ENCODE measurements at places on chromosomes 13 and 19. TPM values are rescaled to one million over a fixed set of nuclear protein-coding genes. Genes with fewer than 3 reads are reported as not detected.

PRSS57 gene
- not detected for total RNA-seq

FBXO17 gene
- total RNA-seq: 30.9 TPM

CCDC97 gene
- 25.2 TPM for total RNA-seq

NCR1 gene
- not detected for total RNA-seq

KLK3 gene
- total RNA-seq: not detected

KBTBD6 gene
- total RNA-seq: 8.6 TPM

LRRC63 gene
- total RNA-seq: 0.81 TPM

PTPRH gene
- 6.9 TPM for total RNA-seq

KCNC3 gene
- total RNA-seq: 8.2 TPM

MAB21L1 gene
- total RNA-seq: 0.03 TPM

GRCh38 chr13:110983241-110983640 lies 68.4 kb upstream of the ANKRD10 start:
- no peak for DNase-seq

GRCh38 chr13:42275098-42275471 lies 3.1 kb downstream of the AKAP11 start:
- DNase-seq: no peak

DNA sequence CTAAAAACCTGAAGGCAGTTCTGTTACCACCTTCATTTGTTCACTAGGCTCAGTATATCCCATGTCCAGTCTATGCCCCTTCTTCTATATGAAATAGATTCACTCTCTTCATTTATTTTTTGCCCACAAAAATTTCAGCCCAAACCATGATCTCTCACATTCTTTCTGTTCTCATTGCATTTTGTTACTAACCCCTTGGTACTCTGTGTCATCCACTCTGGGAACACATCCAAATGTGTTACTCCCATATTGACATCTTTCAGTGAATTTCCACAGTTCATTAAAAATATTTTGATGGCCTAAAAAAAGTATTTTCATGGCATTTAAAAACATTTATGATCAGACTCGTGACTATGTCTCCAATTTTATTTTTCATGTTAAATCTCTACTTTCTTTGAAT lies 378.9 kb downstream of the SLITRK1 start:
- DNase-seq: peak; percentile 15

DNA sequence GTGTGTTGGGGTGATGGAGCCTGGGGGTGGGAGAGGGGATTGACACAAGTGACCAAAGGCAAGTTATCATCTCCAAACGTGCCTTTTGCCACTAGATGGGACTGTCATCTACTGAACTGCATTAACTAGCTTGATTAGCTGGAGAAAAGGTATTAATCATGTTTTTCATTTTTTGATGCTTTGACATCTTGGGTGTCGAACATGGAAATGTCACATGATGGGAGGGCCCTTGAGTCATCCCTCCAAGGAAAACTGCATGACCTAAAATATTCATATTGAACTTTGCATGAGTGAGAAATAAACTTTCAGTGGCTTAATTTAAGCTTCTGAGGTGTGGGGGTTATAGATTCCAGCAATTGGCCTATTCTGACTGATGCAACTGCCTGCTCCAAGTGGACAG lies 73.3 kb downstream of the ALOX5AP start:
- no peak for DNase-seq

- no peak for DNase-seq
Observed at GRCh38 chr13:100543872-100544602, 44.6 kb downstream of the GGACT start.

DNA sequence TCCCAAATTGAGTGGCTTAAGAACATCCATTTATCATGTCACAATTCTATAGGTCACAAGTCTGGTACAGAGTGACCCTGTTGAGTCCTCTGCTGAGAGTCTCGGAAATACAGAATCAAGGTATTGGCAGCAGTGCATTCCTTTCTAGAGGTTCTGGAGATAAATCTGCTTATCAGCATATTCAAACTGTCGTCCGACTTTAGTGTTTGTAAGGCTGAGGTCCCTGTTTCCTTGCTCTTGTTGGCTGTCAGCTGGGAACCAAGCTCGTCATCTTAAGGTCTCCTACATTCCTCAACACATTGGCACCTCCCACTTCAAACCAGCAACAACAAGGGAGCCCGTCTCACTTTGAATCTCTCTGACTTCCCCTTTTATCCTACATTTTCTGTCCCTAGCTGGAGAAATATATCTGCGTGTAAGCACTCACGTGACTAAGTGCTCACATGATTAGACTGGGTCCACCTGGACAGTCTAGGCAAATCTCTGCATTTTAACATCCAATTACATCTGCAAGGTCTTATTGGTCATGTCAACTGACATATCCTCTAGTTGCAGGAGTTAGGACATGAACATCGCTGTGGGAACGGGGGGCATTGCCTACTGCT lies 886.8 kb downstream of the PCDH9 start:
- peak; percentile 84 for DNase-seq

GRCh38 chr19:39166571-39167391 lies 30.0 kb upstream of the NCCRP1 start:
- DNase-seq: peak; percentile 73

DNA sequence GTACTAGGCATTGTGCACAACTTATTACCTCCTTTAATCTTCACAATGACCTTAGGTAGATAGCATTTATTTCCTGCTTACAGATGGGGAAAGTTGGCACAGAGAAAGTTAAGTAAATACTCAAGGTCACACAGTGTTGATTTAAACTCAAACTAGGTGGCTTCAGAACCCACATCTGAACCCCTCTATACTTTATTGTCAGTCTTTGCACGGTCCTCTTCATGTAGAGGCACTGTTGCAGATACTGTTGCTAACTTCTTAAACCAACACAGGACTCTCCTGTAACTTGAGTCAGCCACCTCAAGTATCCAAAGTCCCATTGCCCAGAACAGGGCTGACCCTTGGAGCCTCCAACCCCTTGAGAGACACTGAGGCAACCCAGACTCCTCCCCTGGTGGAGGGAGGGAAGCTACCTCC lies 48.8 kb downstream of the FRY start:
- DNase-seq: no peak

DNA sequence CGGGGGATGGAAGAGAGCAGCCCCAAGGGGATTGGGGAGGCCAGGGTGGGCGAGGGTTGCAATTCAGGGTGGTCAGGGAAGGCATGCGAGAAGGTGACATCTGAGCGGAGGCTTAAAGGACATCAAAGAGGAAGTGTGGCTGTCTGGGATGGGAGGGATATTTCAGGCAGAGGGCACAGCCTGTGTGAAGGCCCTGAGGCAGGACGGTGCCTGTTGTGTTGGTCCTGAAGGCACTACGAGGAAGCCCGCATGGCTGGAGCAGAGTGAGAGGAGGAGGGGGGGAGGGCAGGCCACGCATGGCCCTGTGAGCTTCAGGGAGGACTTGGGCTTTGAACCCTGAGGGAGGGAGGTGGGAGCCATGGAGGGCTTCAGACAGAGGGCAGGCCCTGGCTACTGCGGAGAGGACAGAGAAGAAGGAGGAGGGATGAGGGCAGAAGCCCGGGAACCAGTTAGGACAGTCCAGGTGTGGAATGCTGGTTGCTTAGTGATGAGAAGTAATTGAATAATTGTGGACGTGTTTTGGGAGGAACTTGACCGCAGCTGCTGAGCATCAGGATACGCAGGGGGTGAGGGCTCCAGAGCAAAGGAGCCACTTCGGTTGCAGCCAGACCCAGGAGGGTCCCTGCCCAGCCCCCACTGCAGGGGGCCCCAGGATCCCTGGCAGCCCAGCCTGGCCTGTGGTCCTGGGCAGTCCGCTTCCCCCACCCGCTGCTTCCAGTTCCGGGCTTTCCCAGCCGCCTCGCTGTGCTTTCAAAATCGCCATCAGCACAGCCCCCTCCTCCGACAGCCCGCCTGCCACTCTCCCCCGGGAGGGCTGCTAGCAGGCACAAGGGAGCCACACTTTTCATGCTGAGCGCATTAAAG lies 6.2 kb downstream of the TLE6 start:
- peak; percentile 90 for DNase-seq

DNA sequence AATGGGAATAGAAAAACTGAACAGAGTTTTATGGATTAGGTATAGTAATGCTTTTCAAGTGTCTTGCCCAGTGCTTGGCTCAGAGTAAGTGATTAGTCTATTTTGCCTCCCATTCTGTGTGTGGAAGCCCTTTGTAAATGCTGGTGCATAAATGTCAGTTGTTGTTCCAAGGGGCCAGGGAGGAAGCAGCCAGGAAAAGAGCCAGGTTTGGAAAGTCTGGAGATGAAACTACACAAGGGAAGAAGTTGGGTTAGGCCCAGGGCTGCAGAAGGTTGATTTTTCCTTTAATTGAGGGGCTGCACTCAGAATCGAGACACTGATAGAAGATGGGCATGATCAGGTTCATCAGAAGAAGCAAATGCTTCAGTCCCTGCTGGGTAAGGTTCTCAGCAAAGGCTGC lies 484.0 kb downstream of the OLFM4 start:
- DNase-seq: no peak

- no peak for DNase-seq
Observed at GRCh38 chr13:21884299-21884909, 213.5 kb downstream of the FGF9 start.

All from cardiac muscle cell (in vitro differentiated cells and primary cell).